ENCODE measurements at places on chromosomes 16 and 17.
A peak's percentile ranks its signal among the peaks of the same experiment; 100 is the strongest.

DNA sequence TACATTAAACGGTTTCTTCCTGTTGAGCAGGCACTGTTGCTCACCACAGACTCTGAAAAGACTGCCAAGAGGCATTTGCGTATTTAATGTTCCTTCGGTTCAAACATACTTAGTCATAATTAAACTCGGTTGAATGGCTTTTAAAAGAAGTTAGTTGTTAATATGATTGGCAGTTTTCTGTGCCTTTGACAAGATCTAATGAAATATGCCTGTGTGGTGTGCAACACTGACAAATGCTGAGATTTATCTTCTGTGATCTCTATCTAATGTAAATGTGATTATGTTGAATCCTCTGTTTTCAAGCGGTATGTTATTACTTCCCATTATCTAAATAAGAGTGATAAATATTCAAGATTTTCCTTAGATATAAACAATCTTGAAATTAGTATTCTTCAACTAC is 1046.6 kb downstream of the CDH8 start:
- no peak for ATAC-seq
- H3K36me3 ChIP-seq, result no peaks in the 10 kb centered on the region
- H3K4me3 ChIP-seq, result no peak overlapping the region
- H3K4me1 ChIP-seq, result no peaks in the 10 kb centered on the region

DNA sequence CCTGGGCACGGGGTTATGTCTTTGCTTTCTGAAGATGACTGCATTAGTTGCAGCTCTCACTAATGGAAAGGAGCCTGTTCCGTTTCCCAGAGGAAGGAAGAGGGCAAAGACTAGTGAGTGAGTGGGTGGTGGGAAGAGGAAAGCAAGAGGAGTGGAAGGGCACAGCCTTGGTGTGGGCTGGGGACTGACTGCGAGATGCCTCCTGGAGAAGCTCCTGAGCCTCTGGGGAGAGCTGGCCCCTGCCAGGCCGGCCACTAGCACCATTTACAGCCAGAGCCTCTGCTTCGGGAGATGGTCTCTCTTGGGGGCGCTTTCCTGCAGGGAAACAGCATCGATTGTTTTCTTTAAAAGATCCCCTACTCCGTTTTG is 825 bp upstream of the RHBDL3 start:
- H3K36me3 ChIP-seq, result no peaks in the 10 kb centered on the region
- H3K27me3 ChIP-seq, result peaks cover 54% of the 10 kb centered on the region
- H3K4me1 ChIP-seq, result peaks cover 9% of the 10 kb centered on the region
- no peak overlapping the region for H3K27ac ChIP-seq
- H3K4me3 ChIP-seq, result peak overlapping the region; percentile 73

DNA sequence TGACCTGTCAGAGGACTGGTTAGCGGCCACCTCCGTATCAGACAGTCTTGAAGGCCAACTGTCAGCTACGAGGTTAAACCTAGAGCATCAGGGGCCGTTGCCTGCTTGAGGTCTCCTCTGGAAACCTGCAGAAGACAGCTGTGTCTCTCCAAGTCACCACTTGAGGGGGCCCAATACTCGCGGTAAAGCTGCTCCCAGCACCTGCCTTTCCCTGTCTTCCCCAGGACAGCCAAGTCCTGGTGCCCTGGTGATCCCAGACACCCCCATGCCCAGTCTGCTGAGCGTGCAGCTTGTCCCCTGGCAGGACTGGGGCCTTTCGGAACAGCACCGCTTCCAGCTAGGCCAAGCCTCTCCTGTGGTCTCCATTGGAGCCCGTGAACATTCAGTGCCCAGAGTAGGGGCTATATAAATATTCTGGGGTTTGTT is 80.1 kb downstream of the DNAH17 start:
- no peaks in the 10 kb centered on the region for H3K27me3 ChIP-seq
- peak; percentile 71 for ATAC-seq
- no peaks in the 10 kb centered on the region for H3K36me3 ChIP-seq
- H3K4me1 ChIP-seq, result no peaks in the 10 kb centered on the region

- no peak for ATAC-seq
- no peaks in the 10 kb centered on the region for H3K27me3 ChIP-seq
- no peak overlapping the region for H3K4me3 ChIP-seq
- no peak overlapping the region for H3K27ac ChIP-seq
- no peaks in the 10 kb centered on the region for H3K4me1 ChIP-seq
- no peaks in the 10 kb centered on the region for H3K36me3 ChIP-seq
These were observed 115.9 kb upstream of the RBFOX1 start for GRCh38 chr16:7216719-7217118.

DNA sequence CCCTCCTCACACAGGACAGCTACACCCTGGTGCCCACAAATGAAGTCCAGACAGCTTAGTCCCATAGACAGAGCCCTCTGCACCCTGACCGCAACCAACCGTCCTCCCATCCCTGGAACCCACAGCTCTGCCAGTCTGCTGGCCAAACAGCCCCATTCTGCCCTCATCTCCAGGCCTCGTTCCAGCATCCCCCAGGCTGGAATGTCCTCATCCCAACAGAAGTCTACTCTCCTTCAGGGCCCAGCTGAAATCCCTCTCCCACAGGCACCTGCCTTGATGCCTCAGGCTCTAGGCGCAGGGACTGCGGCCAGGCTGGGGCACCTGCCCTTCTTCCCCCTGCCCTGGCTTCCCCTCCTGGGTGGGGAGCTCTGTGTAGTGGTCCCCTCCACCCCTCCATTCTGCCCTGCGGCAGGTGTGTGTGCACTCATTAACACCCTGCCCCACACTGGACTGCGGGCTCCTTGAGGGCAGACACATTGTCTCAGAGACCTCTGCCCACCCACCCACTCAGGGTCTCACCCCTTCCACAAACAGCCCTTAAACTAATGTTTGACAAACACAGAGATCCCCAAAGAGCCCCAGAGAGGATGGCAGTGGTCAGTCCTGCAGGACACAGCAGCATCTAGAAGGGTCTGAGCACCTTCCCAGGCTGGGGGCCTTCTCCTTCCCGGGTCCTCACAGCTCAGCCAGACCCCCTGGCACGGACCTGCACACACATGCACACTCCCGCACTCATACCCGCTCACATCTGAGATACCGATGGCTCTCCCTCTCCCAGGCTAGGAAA is 820 bp downstream of the GRIN2C start:
- ATAC-seq, result no peak
- peaks cover 46% of the 10 kb centered on the region for H3K27me3 ChIP-seq
- H3K36me3 ChIP-seq, result peaks cover 13% of the 10 kb centered on the region
- H3K27ac ChIP-seq, result no peak overlapping the region
- H3K4me3 ChIP-seq, result peak overlapping the region; percentile 33

DNA sequence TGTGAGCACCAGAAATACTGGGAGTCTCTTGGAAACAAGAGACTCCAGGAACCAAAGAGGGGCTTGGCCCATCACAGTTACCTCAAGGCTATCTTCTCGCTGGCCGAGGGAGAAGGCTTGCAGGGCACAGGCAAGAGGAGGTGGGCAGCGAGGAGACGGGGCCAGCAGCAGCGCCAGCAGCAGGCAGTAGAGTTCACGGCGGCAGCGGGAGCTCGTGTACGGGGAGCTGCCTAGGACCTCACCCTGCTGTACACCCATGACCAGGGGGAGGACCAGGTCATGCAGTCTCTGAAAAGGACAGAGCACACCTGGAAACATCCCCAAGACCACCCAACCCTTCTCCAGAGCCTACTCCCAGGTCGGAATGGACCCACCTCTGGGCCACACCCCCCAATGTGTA is 30.8 kb downstream of the PELP1 start:
- no peak overlapping the region for H3K4me3 ChIP-seq
- no peaks in the 10 kb centered on the region for H3K4me1 ChIP-seq
- ATAC-seq, result no peak
- no peak overlapping the region for H3K27ac ChIP-seq
- H3K27me3 ChIP-seq, result no peaks in the 10 kb centered on the region

DNA sequence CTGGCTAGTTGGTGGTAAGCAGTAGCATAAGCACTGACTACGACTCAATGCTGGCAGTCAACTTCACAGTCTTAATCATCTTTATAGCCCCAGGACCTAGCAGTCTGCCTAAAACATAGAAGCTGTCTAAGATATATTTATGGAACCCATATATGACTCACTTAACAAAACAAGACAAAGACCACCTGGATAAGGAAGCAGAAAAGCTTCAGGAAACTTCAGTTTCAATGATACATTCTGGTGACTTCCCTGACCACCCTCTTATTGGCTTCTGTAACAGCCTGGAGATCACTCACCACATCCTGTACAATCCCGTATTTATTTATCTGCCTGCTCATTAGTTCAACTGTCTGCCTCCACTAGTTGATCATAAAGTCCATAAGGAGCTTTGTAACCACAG is 95.5 kb downstream of the PMP22 start:
- H3K36me3 ChIP-seq, result no peaks in the 10 kb centered on the region
- H3K27ac ChIP-seq, result no peak overlapping the region
- no peaks in the 10 kb centered on the region for H3K4me1 ChIP-seq
- H3K27me3 ChIP-seq, result peaks cover 12% of the 10 kb centered on the region

All from activated T-helper 17 cell treated with anti-CD3 and anti-CD28 coated beads, Interleukin-2, amount 50 U/mL, for 72 hours (primary cell).